ENCODE measurements at places on chromosomes 11 and 22.

- no peak for DNase-seq
These were observed 44.6 kb downstream of the FAM168A start for GRCh38 chr11:73553266-73553665.

- DNase-seq: no peak
These were observed 7.4 kb upstream of the RBMXL2 start for GRCh38 chr11:7081441-7081840.

GRCh38 chr11:131864228-131864627, 493.8 kb downstream of the NTM start:
- DNase-seq: no peak

- no peak for DNase-seq
These were observed 591.3 kb downstream of the LRRC4C start for GRCh38 chr11:40867991-40868632.
